Activated naive CD4-positive, alpha-beta T cell treated with anti-CD3 and anti-CD28 coated beads, Interleukin-2, amount 10 ng/mL, durations not matched to agents 7 days and 5 days (primary cell): ENCODE measurements at places on chromosomes 12 and 14.

GRCh38 chr14:60563113-60563512, 54.2 kb downstream of the SIX6 start:
- no peak for DNase-seq

DNA sequence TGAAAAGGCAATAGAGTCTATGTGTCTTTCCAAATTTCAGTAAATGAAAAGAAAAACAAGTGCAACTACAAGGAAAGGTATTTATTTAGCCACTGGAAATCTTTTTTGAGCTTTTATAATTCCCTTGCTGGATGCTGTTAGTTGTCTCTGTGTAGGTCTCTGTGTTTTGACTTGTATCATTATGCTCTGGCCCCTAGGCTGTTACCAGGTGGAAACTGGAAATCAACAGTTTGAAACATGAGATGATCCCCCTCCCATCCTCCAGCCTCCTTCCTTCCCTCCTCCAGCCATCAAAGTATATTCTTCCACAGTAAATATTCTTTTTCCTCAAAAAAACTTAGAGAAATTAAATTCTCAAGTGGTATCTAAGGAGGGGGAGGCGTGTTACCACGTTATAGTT, 934 bp upstream of the DCN start:
- no peak for DNase-seq

- DNase-seq, result peak; percentile 77
Observed at GRCh38 chr14:21087294-21088091, 11.0 kb downstream of the ZNF219 start.

GRCh38 chr12:119204671-119205285, 26.0 kb downstream of the HSPB8 start:
- no peak for DNase-seq

DNA sequence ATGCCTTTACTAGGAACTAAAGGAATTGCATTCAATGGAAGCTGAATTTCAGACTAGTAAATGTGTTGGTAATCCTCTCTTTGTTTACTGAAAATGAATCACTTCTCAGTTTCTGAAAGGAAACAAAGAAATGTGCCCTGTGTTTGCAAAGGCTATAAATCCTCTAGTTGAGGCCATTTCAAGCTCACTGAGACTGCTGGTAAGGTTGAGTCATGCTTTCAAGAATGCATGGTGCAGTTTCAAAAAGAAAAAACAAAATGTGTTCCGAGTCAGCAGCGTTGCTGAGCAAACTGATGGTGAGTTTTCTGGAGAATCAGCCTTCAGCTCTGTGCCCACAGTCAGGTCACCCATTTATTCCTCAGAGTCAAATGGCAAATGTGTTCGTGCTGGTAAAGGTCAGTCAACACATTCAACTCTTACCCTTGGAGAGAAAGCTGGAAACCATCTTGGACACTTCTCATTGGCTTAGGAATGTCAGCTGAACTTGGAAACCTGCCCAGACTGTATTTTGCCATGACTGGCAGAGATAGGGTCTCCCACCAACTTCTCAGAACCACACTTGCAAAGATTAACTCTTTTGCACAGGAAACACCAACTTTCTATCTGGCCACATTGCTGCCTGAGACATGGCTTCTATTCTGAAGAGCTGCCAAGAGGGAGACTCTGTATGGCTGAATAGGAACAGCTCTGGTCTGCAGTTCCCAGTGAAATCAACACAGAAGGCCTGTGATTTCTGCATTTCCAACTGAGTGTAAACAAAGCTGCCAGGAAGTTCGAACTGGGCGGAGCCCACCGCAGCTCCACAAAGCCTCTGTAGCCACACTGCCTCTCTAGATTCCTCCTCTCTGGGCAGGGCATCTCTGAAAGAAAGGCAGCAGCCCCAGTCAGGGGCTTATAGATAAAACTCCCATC, 484.4 kb downstream of the ATP23 start:
- peak; percentile 47 for DNase-seq

GRCh38 chr12:112868459-112869041, 38.2 kb upstream of the OAS1 start:
- peak; percentile 23 for DNase-seq

GRCh38 chr12:4910502-4911315, 1.0 kb downstream of the KCNA1 start:
- DNase-seq, result peak; percentile 23

GRCh38 chr14:62692490-62693106, 352.7 kb downstream of the KCNH5 start:
- no peak for DNase-seq

DNA sequence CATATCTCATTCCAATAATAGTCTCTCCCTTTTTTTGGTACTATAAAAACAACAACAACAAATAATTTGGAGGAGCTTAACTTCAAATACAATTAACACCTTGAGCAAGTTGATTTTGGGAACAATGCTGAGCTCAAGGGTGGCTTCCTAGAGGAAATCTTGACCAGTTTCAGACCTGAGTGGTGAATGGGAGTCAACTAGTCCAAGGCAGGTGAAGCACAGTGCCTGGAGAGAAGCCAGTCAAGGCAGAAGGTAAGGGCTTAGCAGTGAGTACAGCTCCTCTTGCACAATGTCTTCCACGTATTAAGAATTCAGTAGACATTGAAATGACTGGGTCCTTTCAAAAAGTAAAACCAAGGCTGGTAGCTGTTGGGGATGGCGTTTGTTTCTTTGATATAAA, 444.8 kb downstream of the ATP23 start:
- DNase-seq, result no peak

- no peak for DNase-seq
Observed at GRCh38 chr12:52402873-52403540, 3.1 kb downstream of the KRT82 start.

DNA sequence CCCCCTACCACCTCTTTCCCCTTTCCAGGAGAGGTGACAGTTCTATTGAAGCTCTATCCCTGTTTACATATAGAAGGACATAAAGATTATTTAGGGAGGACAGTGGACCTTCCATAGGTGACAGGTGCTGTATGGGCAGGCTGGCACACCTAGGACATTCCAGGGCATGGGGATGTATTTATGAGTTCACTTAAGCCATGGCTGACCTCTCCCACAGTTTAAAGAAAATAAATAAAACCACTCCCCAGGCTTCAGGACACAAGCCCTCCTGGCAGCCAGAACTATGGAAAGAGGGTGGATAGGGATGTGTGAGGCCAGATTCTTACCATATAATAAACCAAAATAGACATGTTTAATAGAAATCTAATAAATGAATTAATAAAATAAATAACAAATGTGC, 85.6 kb upstream of the HOXC13 start:
- DNase-seq, result no peak
